CD4-positive, CD25-positive, alpha-beta regulatory T cell (primary cell): ENCODE measurements at places on chromosomes 7 and 10. TPM values are rescaled to one million over a fixed set of nuclear protein-coding genes. Genes with fewer than 3 reads are reported as not detected.

DNA sequence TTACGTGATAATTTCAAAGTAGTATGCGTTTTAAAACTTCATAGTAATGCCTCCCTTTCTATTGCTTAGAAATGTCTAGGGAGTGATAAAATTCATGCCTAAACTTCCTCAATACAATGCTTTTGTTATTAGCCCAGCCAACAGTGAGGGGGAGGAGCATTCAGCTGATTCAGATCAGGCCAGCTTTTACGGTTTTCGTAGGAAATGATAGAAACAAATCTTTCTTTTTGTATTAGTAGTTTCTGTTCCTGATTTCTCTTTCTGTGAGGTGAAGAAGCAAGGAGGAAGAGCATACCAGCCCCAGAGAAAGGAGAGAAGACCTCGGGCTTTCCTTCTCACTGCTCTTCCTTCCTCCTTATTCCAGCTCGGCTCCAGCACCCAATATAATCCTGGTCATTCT lies 35.2 kb upstream of the ITPRID1 start:
- DNase-seq = no peak

DNA sequence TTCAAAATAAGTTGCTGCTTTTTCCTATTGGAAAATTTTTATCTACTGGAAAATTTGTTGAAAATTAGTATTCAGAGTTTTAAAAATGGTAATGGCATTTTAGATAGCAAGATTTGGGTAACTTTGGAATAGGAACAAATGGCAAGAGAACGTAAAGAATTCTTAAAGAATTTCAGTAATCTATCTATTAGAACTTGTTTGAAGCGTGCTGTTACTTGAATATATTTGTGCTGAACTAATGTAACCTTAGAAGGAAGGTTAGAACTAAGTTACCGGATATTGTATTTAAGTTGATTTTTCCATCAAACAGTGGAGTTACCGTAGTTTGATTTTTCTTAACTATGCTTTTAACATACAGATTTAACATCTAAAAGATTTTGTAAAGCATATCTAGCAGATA lies 25.9 kb downstream of the SEPTIN7 start:
- DNase-seq = no peak

GRCh38 chr7:2379161-2379560 lies 24.2 kb upstream of the CHST12 start:
- no peak for DNase-seq

GRCh38 chr7:110733221-110733620 lies 357.7 kb upstream of the LRRN3 start:
- no peak for DNase-seq

DNA sequence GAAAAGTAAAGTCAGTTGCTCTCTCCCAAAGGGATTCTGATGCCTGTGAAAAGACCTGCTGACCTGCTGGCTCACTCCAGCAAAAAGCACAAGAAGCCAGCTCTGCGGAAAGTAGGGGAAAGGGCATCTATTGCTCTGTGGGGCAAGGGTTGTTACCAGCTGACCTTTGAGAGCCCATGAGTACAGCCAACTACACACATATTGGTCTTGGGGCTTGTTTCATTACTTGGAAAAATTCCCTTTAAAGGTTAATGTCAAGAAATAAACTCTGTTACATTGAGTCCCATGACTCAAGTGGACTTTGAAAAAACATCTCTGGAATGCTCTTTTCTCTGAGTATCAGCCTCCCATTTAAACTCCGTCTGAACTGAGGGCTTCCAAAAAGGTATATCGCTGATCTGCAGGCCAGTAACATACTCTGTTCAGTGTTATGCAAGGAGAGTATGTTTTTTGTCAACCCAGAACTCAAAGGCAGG lies 53.2 kb downstream of the PANK1 start:
- DNase-seq = no peak

The MINDY4 gene
- polyA plus RNA-seq = 0.17 TPM

The GBX1 gene
- polyA plus RNA-seq = not detected
